Placental pericyte (primary cell): ENCODE measurements at places on chromosomes 7 and 10. TPM values are rescaled to one million over a fixed set of nuclear protein-coding genes. Genes with fewer than 3 reads are reported as not detected.

ACTR3C gene
- total RNA-seq: 2.0 TPM in 2 replicates

SCART1 gene
- 2.1 and 3.1 TPM in 2 replicates for total RNA-seq

GNAI1 gene
- total RNA-seq: 47.2 and 199 TPM in 2 replicates

SLC18A2 gene
- total RNA-seq: not detected in 2 replicates

SPAM1 gene
- total RNA-seq: not detected in 2 replicates

MEIG1 gene
- not detected in 2 replicates for total RNA-seq

SLC26A4 gene
- total RNA-seq: under 0.01 and 0.72 TPM in 2 replicates
